ENCODE measurements at places on chromosomes 6 and 20.

DNA sequence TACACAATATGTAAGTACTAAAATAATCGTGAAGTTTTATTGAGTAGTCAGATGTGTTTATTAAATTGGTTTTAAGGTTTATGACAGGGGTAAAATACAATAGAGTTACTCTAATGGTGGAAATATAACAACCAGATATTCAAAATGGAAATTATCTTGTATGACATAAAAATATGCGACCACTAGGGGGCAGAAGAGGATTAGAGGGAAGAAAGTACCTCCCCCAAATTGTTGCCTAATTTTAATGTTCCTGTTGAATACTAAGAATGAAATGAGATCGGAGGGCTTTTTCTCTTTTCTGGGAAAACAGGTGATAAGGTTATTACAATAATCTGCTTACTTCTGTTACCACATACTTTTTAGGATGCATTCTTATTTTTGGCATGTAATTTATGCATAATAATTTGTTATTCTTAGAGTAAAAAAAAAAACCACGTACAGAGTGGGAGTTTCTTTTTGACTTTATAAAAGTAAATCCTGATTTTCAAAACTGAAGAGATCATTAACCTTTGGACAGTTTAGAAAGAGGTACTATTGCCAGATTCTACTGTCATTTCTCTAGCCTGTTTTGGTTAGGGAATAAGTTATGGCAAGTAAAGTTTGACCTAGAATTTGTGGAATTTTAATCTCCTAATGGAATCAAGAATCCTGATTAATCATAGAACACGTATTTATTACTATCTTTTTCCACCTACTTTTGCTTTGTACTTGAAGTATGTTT lies 159.2 kb downstream of the CD109 start:
- no peak for DNase-seq

DNA sequence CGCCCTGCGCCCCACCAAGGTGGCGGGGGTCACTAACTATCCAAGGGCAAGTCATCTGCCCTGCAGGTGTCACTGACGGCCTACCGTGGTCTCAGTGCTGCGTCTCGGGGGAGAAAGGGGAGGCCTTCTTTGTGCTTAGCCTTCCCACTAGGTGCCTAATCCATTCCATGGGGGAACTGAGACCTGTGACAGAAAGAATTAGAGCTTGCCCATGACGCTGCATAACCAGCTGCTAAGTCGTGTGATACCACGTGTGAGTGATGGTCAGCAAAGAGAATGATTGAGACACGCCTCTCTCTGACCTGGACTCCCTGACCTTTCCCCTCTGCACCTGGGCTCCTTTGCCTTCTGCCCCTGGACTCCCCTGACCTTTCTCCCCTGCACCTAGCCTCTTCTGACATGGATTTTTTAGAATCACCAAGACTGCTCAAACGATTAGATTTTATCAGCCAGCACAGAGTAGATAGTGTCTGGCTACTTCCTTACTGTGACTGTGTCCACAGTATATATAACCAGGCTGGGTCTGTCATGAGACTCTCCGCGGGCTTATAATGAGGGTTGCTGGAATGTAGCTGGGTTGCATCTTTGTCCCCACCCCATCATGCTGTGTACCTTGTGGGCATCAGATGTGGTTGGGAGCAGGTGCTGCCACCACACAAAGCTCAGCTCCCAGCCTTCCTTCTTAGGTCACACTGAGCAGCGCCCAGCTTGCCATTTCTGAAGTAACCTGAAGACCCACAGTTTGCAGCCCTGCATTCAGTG lies 140.6 kb downstream of the TMEM242 start:
- no peak for DNase-seq

DNA sequence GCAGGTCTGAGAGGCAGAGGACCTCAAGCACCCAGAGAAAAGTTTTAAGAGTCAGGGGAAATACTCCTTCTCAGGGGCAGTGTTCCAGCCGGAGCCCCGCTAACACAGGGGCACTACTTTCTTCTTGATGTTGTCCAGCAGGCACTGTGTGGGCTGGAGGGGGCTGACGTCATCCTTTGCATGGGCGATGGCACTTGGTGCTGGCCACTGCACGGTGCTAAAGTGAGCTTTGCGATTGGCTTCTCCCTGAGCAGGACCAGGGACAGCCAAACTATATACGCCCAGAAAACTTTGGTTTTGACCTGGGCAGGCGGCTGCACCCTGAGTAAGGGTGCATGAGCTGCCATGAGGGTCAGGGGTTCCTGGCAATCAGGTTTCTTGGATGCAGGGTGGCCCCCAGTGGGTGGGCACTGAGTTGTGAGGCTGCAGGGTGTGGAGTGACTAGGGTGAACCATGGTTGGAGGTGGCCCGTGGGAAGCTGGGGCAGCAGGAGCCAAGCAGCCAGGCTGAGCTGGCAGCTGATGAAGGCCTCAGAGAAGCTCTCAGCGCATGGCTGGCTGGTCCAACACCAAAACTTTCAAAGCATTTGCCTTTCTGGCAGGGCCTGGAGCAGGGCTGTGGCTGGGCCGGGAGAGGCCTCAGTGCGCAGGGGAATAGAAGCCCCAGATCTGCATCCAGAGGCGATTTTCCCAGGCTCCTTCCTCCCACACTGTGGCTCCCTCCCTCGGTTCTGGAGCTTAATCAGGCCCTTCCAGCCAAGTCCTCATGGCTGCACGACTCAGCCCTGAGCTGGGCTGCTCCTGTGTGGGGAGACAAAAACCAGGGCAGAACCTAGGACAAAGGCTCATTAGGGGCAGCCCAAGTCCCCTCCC lies 18.3 kb downstream of the MRPS18A start:
- DNase-seq, result no peak

GRCh38 chr6:146017672-146018071 lies 11.2 kb upstream of the GRM1 start:
- DNase-seq, result no peak

- DNase-seq, result no peak
Observed at GRCh38 chr6:107401573-107401972, 57.8 kb downstream of the PDSS2 start.

GRCh38 chr20:60055740-60056139 lies 97.5 kb downstream of the CDH26 start:
- no peak for DNase-seq

DNA sequence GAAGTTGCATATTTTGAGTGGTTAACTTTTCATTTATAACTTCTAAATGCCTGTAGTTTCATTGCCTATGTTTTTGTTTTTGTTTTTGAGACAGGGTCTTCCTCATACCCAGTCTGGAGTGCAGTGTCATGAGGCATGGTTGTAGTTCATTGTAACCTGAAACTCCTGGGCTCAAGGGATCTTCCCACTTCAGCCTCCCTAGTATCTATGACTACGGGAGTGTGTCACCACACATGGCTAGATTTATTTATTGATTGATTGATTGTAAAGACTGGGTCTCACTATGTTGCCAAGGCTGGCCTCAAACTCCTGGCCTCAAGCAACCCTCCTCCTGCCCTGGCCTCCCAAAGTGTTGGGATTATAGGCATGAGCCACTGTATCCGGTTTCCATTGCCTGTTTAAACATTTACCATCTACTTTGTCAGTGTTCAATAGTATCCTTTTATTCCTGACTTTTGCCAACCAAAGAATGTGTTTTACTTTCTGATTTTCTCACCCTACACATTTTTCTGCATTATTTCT lies 144.6 kb downstream of the CDKAL1 start:
- DNase-seq, result no peak

GRCh38 chr20:51440589-51440988 lies 101.9 kb downstream of the NFATC2 start:
- DNase-seq, result no peak

- no peak for DNase-seq
Observed at GRCh38 chr6:75167325-75167724, 38.5 kb downstream of the COL12A1 start.

- no peak for DNase-seq
Observed at GRCh38 chr6:163525926-163526325, 111.4 kb downstream of the QKI start.

GRCh38 chr20:59020938-59021551 lies 1.8 kb downstream of the TUBB1 start:
- no peak for DNase-seq

DNA sequence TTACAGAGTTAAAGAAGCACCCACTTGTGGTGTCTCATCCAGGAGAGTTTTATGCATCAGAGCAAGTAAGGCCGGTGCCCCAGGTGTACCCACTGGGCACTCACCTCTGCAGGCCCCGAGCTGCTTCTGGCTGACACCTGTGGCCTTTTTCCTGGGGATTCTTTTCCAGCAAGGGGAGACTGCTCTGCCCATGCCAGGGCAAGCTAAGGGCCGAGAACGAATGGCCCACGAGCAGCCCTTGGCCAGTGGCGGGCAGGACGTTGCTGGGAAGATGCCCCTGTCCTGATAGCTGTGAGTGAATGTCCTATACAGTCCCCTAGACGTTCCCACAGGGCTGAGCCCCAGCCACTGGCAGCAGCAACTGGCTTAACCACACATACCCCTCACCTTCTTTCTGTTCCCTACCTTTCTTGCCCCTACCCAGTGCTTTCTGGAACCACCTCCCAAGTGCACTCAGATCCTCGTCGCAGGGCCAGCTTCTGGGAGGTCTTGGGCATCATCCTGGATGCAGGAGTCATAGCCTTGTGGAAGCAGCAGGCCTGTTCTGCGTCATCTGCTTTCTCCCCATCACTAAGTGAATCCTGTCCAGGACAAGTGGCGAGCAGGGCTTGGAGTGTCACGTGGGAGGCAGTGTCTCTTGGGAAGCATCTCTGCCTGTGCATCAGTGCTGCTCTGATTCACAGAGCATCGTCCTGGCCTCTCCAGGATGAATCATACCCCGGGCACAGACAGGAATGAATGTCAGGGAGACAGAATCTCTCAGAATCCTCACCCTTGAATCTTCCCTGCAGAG lies 32.5 kb downstream of the SYNDIG1 start:
- DNase-seq, result no peak

DNA sequence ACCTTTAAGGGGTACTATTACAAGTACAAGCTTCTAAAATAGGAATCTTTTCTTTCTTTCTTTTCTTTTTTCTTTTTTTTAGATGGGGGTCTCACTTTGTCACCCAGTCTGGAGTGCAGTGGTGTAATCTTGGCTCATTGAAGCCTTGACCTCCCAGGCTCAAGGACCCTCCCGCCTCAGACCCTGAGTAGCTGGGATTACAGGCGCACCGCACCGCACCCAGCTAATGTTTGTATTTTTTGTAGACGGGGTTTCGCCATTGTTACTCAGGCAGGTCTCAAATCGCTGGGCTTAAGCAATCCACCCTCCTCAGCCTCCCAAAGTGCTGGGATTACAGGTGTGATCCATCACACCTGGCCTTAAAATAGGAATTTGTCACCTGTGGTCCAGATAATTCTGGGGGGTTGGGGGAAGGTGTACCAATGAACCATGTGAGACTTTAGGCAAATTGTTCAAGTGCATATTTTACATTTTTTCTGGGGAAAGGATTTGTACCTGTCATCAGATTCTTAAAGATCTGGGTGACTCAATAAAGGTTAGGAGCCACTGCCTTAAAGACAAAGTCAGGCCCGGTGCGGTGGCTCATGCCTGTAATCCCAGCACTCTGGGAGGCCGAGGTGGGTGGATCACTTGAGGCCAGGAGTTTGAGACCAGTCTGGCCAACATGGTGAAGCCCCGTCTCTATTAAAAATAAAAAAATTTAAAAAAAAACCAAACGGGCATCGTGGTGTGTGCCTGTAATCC lies 19.7 kb upstream of the SYNJ2 start:
- DNase-seq, result no peak

DNA sequence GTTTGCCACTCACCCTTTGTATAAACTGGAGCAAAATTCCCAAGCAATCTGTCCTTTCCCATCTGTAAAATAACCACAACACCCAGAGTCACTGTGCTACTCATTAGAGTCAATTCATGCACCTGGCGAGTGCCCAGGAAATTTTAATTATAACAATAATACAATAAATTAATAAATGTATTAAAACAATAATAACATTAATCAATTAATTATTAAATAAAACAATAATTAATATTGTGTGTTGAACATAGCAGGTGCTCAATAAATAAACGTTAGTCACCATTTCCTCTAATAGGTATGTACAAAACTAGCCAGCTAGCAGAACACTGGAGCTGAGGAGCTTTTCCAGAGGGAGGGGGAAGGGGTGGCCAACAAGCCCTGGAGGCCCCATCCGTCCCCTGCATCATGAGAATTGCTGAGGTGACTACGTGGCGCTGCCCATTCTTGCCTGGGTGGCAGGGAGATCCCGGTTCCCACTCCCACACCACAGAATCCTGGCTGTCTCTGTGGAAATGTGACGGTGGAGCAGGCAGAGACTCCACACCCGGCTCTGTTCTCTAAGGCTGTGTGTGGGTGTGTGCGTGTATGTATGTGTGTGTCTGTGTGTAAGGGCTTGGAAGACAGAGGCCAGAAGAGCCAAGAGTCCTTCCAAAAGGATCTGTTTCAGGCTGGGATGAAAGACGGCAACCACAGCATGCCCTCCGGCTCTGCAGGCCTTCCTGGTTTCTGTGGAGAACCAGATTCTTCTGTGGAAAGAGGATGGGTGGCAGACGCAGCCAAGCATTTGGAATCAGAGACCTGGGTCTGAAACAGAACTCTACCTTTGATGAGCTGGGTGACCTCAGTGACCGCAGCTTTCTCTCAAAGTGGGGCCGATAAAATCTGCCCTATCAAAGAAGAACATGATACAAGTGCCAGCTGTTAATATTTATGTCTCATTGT lies 18.8 kb upstream of the EZR start:
- DNase-seq, result no peak

- DNase-seq, result no peak
Observed at GRCh38 chr20:25173886-25174308, 21.6 kb upstream of the ENTPD6 start.

- DNase-seq, result no peak
Observed at GRCh38 chr20:61631751-61632150, 379.7 kb downstream of the CDH4 start.

DNA sequence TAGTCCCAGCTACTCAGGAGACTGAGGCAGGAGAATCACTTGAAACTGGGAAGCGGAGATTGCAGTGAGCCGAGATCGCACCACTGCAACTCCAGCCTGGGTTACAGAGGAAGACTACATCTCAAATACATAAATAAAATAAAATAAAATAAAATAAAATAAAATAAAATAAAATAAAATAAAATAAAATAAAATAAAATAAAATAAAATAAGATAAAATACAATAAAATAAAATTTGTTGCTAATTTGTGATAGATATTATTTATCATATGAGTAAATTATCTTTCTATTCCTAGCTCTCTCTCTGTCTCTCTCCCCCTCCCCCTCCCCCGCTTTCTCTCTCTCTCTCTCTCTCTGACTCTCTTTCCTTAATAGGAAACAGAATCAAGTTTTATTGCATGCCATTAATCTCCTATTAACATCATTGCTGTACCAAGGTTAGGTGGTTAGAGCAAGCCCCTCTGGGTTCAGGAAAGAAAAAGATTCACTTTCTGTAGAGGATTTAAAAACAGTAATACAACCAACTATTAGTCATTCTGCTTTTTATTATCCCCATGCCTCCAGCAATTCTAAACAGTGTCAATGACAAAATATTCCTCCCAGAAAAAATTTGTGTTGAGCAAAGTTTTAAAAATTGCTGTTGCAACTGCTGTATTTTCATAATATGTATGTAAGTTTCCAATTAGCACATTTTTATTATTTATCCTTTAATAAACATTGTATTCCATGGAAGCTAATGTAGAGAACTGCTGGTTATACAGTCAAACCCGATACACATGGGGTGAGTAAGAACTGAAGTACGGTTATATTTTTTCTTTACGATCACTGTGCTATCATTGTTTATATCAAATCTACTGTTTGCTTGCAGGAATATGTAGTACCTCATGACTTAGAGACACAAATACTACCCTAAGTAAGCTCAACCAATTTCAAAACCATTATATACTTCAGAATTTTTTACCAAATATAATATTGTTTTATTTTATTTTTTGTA lies 22.1 kb downstream of the BMP5 start:
- no peak for DNase-seq

GRCh38 chr6:47484616-47485015 lies 7.0 kb downstream of the CD2AP start:
- no peak for DNase-seq
